ENCODE measurements at places on chromosomes 7 and 10.

GRCh38 chr7:36312064-36312914, 77.4 kb upstream of the ANLN start:
- peak; percentile 5 for DNase-seq

DNA sequence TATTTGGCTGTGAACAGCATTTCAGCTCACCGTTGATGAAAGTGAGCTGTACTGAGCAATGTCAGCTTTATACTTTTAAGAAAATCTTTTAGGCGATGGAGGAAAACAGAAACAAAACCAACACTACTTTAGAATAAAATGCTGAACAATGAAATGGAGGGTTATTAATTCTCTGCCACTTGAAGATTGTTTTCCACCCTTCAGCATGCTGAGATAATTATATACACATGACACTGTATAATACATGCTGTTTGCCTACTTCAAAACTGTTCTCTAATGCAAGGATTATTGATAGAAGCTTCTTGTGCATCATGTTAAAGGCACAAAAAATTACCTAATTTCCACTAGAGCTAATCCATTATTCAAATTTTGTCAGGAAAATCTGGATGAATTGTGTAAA, 66.8 kb downstream of the CACNA2D1 start:
- no peak for DNase-seq

- DNase-seq: no peak
These were observed 115.2 kb upstream of the PCGF5 start for GRCh38 chr10:91105269-91105668.

GRCh38 chr10:132395704-132396493, 1.1 kb upstream of the PWWP2B start:
- peak; percentile 24 for DNase-seq

- DNase-seq: no peak
These were observed 121.3 kb downstream of the MYL10 start for GRCh38 chr7:101507791-101508252.

GRCh38 chr7:83178796-83179195, 16.1 kb upstream of the PCLO start:
- DNase-seq: no peak

DNA sequence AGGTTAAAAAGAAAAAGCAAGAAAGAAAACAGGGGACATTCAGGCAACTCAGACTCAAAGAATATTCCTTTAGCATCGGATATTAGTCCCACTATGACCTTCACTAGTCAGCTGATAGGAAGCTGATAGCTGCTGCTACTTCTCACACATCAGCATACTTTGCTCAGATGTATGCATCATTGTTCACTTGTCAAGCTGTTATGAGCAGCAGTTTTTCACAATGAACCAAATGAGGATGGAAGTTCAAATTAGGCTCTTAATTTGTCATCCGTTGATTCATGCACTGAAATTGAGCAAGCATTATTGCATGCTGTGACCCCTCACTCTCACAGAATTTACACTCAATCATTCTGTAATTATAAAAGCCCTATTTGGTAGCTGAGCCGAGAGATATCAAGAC, 257.7 kb downstream of the SNX13 start:
- DNase-seq: no peak

DNA sequence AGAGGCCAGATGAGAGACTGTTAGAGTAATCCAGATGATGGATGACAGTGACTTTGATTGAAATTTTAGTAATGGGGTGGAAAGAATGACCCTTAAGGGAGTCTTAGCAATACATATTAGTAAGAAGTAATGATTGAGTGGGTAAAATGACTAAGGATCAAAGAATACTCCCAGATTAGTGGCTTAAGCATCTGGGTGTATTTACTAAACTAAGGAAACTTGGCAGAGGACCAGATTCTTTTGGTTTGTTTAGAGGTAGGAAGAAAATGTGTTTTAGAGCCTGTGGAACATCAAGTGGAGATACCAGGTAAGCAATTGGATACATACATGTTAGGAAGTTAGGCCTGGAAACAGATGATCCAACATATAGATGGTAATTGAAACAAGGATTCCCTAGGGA, 58.8 kb upstream of the ADRA2A start:
- DNase-seq: no peak

- DNase-seq: no peak
These were observed 26.7 kb downstream of the SEC23IP start for GRCh38 chr10:119919271-119919670.

DNA sequence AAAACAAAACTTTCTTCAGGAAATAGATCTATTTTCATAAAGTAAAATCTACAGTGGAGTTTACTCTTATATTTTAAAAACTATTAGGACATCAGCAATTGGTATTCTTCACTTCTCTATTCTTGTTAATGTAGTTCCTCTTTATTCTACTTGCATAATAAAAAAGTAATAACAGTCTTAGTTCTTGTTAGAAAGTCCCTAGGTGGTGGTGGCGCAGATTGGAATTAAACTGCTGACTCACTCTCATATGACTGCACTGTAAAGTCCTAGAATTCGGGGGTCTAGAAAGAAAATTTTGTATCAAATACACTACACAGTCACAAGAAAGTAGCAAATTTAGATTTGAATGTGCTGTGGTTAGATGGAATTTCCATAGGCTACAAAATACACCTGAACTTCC, 44.6 kb upstream of the TES start:
- DNase-seq: no peak

- no peak for DNase-seq
These were observed 110.8 kb downstream of the TMEM178B start for GRCh38 chr7:141184532-141185190.

DNA sequence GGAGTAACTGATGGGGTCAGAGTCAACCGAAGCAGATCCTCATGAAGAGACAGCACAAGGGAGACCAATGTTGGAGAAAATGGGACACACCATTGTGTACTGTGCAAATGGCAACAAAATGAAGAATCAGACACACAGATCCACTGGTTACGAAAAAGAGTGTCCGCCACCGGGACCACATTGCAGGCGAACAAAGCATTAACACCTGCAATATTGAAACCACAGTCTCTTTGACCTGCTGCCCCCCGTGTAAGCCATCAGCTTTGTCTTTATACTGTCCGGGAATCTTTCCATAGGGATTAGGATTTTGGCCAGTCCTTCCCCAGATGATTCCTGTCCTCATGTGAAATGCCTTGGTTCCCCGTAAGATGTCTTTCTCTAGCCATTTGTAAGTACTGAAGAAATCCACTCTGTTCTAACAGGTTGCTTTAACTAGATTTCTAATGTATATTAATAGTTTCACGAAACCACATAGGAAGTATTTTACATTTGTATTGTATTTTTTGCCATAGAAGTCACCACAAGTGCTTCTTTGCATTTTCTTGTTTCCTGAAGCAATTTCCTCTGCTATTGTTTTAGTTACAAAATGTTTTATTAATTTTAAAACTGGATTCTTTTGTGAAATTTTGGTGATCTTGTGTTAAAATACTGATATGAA, 140.8 kb upstream of the NFE2L3 start:
- no peak for DNase-seq

DNA sequence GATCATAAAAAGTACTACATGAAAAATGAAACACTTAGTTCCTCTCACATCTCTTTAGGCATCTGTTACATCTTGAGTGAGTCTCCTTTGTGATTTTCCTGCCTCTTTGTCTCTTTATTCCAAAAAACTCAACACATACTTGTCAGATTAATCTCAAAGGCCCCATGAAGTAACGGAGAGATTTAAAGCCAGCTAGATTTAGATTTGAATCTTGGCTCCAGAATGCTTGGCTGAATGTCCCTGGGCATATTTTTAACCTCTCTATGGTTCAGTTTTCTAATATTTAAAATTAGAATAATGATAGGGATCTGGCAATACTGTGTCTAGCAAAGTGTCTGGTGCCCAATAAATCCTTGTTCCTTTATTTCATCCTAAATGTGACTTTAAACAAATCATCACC, 140.0 kb downstream of the DGKB start:
- no peak for DNase-seq
